CD4-positive, alpha-beta T cell treated with Interleukin-2 at 100 ng/mL for 4 hours (primary cell): ENCODE measurements at places on chromosomes 16 and 17.

GRCh38 chr17:63480192-63480784 is 3.4 kb downstream of the ACE start:
- DNase-seq: no peak

GRCh38 chr16:6853565-6853964 is 479.1 kb upstream of the RBFOX1 start:
- DNase-seq: no peak

DNA sequence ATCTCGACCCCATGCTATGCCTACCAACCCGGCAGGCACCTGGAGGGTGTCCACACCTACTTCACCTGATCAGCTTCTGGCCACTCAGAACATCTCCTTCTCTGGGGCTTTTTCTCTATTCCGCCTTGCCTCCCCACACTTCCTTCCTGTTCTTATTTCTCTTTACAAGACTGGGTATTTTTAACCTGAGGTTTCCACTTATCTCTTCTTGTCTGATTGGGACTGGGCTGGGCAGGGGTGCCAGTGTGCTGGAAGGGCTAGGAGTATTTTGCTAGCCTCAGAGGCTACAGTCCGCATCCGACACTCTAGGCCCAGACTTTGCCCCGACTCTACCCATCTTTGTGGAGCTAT is 26.2 kb upstream of the ZNF652 start:
- DNase-seq: peak; percentile 58

GRCh38 chr17:8846768-8847211 is 20.7 kb downstream of the PIK3R6 start:
- no peak for DNase-seq

DNA sequence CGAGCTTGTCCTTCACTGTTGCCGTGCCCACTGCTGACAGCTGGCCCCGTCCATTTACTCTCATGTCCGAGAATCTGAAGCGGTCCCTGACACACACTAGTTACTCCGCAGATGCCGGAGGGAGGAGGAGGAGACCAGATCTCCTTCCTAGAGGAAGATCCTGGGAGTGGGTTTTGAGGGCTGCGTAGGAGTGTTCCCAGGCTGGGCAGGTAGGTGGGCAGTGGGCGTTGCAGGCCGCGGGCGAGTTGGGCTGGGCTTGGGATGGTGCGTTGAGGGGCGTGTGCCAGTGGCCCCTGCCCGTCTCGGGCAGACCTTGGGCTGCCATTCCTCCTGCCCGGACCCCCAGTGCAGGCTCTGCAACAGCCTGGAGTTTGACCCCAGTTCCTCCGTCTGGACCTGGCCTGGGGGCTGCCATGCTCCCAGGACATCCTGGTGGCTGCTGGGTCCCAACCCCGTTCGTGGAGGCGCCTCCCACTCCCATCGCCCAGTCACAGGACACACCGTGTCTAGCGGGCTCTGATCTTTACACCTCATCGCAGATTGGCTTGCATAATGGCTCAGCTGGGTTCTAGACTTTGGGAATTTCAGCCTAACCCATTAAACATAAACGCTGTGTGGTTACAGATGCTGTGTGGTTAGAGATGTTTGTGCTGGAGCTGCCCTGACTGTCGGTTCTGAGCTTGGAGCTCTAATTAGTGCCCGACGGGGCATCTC is 22.8 kb downstream of the CACNA1H start:
- no peak for DNase-seq

- no peak for DNase-seq
Observed at GRCh38 chr16:55713103-55713502, 57.3 kb downstream of the SLC6A2 start.

DNA sequence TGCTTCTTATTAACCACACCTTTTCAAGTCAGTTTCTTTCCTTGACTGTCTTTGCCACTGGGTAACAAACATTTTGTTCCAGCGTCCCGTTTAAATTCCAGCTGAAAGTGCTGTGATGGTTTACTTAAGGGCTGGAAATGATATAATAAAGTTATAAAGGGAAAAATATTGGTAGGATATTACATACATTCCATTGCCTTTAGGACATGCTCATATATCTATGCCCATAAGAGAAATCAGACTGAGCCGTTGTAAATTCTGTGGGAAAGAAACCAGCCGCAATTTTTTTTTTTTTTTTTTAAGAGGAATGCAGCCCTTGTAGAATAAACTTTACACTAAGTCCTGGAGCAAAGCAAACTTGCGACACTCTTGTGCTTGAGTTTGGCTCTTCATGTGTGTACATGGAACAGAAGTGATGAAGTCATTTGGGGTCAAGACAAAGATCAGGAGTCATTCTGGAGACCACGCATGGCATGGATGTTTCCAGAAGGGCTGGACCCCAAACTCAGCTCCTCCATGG is 210.9 kb downstream of the XYLT1 start:
- no peak for DNase-seq

- DNase-seq: no peak
Observed at GRCh38 chr16:27685807-27686206, 135.9 kb downstream of the KATNIP start.

GRCh38 chr16:55439101-55439690 is 39.8 kb upstream of the MMP2 start:
- no peak for DNase-seq

- no peak for DNase-seq
Observed at GRCh38 chr17:74898376-74898946, 5.0 kb upstream of the FADS6 start.

GRCh38 chr17:61834610-61835009 is 28.7 kb downstream of the BRIP1 start:
- DNase-seq: no peak

DNA sequence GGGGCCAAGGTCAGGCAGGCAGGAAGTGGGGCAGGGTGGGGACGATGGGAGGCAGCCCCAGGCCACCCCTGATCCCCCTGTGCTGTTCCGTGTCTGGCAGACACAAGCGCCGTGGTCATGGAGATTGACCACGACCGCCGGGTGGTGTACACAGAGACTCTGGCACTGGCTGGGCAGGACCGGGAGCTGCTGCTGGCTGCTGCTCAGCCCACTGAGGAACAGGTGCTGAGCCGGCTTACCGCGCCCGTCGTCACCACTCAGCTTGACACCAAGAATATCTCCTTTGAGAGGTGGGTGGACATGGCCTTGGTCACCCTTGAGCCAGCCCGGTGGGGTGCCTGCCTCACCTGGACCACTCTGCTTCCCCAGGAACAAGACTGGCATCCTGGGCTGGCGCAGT is 13.7 kb downstream of the CORO6 start:
- no peak for DNase-seq

- DNase-seq: no peak
Observed at GRCh38 chr17:49734515-49735490, 27.0 kb upstream of the SLC35B1 start.

GRCh38 chr16:21950782-21951521 is 2.2 kb upstream of the UQCRC2 start:
- DNase-seq: peak; percentile 34

GRCh38 chr17:76542984-76543383 is 3.1 kb downstream of the PRCD start:
- DNase-seq: no peak

- DNase-seq: no peak
Observed at GRCh38 chr16:82888591-82889001, 261.8 kb downstream of the CDH13 start.
